ENCODE measurements at places on chromosomes 11 and 22. TPM values are rescaled to one million over a fixed set of nuclear protein-coding genes. Genes with fewer than 3 reads are reported as not detected.

GRCh38 chr22:27993774-27994350, 74.8 kb upstream of the PITPNB start:
- no peak for DNase-seq

- no peak for DNase-seq
Measured at GRCh38 chr22:19043121-19044085, 78.8 kb downstream of the DGCR2 start.

- no peak for DNase-seq
Measured at GRCh38 chr11:114442536-114442935, 3.3 kb downstream of the REXO2 start.

DNA sequence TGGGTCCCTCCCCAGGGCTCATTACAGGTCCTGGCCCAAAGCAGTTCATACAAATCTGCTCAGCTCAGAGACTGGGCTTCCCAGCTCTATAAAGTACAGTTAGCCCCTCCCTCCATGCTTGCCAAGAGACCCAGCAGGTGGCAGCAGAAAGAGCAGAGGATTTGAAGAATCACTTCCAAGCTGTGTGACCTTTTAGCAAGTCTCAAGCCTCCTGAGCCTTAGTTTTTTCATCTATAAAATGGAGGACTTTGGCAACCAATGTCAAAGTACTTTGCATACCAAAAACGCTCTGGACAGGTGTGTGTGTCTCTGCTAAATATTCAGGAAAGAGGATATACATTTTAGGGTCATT, 26.6 kb downstream of the RELT start:
- DNase-seq: no peak

DNA sequence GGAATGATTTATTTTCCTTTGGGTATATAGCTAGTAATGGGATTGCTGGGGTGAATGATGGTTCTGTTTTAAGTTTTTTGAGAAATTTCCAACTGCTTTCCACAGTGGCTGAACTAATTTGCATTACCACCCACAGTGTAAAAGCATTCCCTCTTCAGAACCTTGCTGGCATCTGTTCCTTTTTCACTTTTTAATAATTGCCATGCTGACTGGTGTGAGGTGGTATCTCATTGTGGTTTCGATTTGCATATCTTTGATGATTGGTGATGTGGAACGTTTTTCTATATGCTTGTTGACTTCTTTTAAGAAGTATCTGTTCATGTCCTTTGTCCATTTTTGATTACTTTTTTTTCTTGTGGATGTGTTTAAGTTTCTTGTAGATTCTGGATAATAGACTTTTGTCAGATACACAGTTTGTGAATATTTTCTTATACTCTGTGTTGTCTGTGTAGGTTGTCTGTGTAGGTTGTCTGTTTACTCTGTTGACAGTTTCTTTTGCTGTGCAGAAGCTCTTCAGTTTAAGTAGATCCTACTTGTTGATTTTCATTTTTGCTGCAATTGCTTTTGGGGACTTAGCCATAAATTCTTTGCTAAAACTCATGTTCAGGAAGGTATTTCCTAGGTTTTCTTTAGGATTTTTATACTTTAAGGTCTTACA, 291.8 kb upstream of the DDI1 start:
- no peak for DNase-seq

The OLFML1 gene
- not detected for total RNA-seq

GRCh38 chr22:19419464-19420178, 11.9 kb downstream of the HIRA start:
- peak; percentile 72 for DNase-seq

The LGR4 gene
- total RNA-seq: 0.39 TPM

DNA sequence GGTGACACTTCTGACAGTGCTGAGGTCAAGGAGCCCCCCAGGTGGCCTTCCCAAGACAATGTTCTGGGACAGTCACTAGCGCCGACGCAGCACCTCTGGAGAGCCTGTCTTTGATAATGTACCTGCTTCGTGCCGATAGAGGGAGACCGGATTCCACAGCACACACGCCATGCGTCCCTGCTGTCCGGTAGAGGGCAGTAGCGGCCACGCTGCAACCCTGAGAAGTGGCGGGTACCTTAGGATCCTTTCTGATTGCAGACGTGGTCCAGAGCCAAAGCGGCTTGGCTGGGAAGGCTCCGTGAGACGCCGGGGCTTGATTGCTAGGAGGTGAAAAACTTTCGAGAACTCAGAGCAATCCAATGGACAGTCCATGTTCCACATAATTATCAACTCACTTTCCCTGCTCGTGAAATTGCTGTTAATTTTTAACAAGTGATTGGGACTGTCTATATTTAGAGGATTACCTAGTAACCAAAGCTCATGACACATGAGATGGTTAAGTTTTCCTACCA, 11.4 kb upstream of the BARX2 start:
- DNase-seq: peak; percentile 69
